ENCODE measurements at places on chromosomes 16 and 17.
A peak's percentile ranks its signal among the peaks of the same experiment; 100 is the strongest.

DNA sequence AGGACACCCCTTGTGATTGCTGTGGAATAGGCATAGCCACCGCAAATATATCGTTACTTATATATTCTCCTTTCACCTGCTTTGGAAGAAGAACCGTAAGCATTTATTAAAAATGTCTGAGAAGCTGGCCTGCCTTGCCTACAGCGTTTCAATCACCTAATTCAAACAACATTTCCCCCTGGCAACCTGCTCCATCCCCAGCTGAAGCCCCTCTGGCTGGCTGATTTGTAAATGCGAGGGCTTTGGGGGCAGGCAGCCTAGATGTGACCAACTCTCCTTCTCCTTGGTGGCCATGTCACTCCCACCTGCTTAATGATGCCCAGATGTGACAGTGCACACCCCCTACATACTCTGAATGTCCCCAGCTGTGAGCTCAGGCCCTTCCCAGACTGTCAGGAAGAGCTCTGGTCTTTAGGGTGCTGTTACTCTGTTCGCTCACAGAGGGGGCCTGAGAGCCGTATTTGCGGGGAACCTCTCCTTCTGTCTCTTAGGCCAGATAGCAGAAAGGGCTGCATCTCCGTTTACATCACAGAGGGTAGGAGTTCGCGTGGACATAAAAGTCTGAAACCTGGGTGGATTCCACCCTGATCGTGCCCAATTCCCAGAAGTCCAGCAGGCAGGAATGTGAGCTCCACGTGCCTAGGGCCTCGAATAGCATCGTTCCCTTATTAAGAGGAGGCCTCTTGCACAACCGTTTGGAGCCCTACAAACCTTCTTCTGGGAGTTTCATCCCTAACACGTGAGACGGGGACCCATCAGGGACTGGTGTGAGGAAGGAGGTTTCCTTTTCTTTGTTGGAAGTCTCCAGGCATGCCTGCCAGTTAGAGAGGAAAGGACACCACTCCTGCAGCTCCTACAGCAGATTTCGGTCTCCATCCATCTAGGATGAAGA, 2.4 kb upstream of the SDK2 start:
- peaks cover 27% of the 10 kb centered on the region for H3K4me1 ChIP-seq
- H3K27ac ChIP-seq = no peak overlapping the region
- no peaks in the 10 kb centered on the region for H3K36me3 ChIP-seq
- no peak for DNase-seq

- peaks cover 43% of the 10 kb centered on the region for H3K27me3 ChIP-seq
- no peak for DNase-seq
- no peaks in the 10 kb centered on the region for H3K36me3 ChIP-seq
- H3K4me3 ChIP-seq = no peak overlapping the region
These were observed 4.4 kb downstream of the ADAM11 start for GRCh38 chr17:44763170-44763569.

DNA sequence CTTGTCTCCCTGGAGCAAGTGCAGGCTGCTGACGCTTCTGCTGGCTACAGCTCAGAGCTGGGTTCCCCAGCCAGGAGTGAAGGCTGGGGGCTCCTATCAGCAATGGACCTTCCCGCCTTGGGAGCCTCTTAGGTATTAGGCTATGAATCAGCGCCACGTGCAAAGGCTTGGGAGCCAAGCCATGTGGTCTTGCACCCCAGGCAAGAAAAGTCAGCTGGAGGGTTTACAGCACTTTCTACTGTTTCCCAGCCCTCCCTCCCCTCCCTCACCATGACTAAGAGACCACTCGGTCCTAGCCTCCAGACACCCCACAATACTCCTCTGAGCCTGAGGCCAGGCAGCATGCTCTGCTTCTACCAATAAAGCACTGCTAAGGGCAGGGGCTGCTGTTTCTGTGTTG, 12.3 kb downstream of the EPX start:
- H3K36me3 ChIP-seq = peaks cover 20% of the 10 kb centered on the region
- no peak for DNase-seq
- no peak overlapping the region for H3K4me3 ChIP-seq

- H3K4me3 ChIP-seq = no peak overlapping the region
- H3K36me3 ChIP-seq = no peaks in the 10 kb centered on the region
- no peak for DNase-seq
- H3K27ac ChIP-seq = peak overlapping the region; percentile 56
- H3K4me1 ChIP-seq = peaks cover 32% of the 10 kb centered on the region
These were observed 34.8 kb upstream of the CIBAR2 start for GRCh38 chr16:85146922-85147651.

DNA sequence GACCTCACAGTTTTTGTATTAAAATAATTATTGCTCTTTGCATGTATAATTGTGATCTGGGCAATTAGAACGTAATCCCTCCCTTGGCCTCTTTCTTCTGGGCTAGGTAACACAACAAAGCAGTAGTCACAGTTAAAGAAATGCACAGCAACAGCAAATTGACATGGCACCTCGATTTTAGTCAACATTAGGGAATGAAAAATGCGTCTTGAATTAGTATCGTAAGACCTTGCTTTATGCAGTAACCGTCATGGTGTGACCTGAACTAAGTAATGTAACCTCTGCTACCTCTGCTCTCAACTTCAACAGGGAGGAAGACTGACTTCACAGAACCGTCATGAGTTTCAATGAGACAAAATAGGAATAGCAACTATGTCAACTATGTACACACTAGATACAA, 265.4 kb upstream of the MAF start:
- H3K27me3 ChIP-seq = no peaks in the 10 kb centered on the region
- H3K4me1 ChIP-seq = no peaks in the 10 kb centered on the region
- H3K27ac ChIP-seq = no peak overlapping the region
- no peaks in the 10 kb centered on the region for H3K36me3 ChIP-seq
- DNase-seq = no peak

DNA sequence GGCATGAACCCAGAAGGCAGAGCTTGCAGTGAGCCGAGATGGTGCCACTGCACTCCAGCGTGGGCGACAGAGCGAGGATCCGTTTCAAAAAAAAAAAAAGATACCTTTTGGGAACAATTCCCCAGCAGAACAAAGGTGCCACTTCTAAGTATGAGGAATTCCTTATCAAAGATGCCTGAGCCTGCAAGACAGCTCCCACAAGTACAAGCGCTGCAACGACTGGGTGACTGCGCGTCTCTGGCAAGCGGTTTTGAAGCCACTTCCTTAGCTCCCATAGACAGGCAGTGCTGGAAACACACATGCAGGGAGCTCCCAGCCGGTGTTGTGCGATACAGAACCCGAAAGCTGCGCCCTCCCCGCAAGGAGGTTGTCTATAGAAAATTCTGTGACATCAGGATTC, 60.5 kb downstream of the ADCY9 start:
- peaks cover 45% of the 10 kb centered on the region for H3K4me1 ChIP-seq
- no peaks in the 10 kb centered on the region for H3K36me3 ChIP-seq
- no peak for DNase-seq
- no peak overlapping the region for H3K4me3 ChIP-seq

DNA sequence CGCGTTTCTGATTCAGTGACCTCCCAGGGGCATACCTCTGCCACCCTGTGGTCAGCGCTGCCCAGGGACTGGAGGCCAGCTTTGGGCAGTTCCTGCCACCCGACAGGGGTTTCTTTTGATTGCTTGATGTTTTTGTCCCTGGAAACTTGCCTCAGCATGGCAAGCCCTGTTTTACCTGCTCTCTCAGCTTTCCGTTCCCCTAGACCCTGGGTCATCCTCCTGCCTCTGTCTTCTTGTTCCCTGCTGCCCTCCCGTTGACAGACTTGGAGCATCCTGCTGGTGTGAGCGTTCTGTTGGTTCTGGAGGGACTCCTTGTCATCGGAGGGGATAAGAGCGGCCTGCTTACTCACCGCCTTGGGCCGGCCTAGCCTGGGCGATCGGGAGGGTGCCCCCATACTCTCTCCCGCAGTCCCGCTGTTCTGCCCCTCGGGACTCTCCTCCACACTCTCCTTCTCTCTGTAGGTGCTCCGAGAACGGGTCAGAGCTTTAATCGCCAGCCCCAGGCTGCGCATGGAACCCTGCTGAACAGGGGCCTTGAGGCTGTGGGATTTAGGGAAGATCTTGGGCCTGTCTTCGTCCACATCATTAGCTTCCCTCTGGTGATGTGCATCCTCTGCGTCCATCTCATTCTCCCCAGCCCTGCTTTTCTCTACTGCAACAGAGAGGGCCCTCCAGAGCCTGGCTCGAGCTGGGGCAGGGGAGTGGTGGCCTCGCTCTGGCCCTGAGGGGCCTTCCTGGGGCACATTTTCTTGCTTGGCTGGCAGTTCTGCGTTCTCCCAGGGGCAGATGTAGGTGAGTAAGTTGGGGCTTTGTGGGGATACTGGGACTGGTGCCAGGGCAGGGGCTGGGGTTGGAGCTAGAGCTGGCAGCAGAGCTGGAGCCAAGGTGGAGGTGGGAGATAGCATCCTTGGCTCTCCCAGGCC, 13.7 kb downstream of the GPR179 start:
- H3K4me1 ChIP-seq = peaks cover 8% of the 10 kb centered on the region
- no peak overlapping the region for H3K4me3 ChIP-seq

DNA sequence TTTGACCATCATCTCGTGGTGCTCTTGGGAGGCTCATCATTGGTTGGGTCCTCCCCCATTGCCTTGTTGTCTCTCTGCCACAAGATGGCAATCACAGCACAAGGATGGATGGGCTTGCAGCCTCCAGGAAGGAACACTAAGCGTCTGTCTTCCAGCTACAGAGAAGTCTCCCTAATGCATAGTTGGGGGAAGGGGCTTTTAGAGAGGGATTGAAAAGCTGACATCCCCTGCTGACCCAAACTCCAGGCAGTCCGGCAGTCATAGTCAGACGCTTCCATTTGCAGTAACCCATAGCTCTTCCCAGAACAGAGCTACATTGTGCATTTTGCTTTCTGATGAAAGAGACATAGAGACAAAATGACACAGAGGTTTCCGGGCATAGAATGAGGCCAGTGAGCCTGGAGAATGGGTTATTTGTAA, 111.4 kb downstream of the UTP18 start:
- H3K4me1 ChIP-seq = no peaks in the 10 kb centered on the region
- H3K27ac ChIP-seq = no peak overlapping the region
- peaks cover 1% of the 10 kb centered on the region for H3K27me3 ChIP-seq
- H3K4me3 ChIP-seq = no peak overlapping the region
- no peak for DNase-seq

DNA sequence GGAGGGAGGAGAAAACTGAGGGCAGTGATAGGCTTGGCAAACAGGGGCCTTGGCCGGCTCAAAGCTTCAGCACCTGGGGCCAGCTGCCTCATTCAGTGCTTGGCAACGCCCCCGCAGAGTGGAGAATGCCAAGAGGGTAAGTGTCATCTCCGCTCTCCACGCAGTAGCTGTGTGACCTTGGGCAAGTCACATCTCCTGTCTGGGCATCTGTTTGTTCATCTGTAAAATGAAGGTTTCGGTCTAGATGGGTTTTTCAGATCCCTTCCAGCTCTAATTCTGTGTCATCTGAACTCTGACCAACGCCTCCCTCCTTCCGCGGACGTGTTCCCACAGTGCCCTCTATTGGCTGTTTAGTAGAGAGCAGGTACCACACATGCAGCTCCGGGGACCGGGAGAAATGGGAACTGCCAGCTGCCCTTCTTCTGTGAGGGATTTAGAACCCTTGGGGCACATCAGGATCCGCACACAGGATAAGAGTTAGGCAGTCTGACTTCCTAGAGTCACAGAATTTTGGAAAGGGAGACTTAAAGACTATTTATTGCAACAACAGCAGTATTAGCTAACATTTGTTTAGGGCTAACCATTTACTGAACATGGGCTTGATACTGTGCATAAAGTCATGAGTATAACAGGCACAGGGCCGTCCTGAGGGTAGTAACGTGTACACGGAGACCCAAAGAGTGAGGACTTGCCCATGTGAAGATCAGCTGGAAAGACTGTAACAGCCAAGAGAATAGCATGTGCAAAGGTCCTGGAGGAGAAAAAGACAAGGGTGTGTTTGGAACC, 26.8 kb downstream of the GP2 start:
- H3K27me3 ChIP-seq = no peaks in the 10 kb centered on the region
- no peaks in the 10 kb centered on the region for H3K36me3 ChIP-seq
- no peak overlapping the region for H3K4me3 ChIP-seq
- no peak overlapping the region for H3K27ac ChIP-seq
- DNase-seq = no peak

DNA sequence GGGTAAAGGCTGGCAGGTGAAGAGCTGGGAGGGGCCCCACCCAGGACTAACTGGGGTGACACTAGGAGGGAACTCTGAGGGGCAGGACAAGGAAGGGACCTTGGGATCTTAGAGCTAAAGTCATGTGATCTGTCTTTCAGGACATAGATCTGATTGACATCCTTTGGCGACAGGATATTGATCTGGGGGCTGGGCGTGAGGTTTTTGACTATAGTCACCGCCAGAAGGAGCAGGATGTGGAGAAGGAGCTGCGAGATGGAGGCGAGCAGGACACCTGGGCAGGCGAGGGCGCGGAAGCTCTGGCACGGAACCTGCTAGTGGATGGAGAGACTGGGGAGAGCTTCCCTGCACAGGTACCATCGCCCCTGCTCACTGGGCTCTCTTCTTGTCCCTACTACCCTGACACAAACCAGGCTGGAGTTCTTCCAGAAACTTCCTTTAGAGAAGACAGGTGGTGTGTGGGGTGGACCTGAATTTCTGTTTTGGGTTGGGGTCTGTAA, 8.1 kb downstream of the NFE2L1 start:
- no peaks in the 10 kb centered on the region for H3K27me3 ChIP-seq
- no peak for DNase-seq
- H3K4me3 ChIP-seq = no peak overlapping the region
- H3K27ac ChIP-seq = no peak overlapping the region
- H3K36me3 ChIP-seq = peaks cover 81% of the 10 kb centered on the region

DNA sequence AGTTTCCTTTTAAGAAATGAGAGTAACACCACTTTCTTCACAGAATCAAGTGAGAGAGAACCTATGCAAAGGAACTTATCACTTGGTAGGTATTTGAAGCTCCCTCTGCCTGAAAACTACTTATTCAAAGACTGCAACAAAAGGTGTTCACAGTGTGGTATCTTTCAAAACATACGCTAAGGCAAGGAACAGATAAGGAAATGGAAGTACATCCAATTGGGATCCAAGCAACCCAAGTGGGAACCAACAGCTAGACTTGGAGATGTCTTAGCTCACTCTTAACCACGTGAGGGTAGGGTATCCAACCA, 431 bp upstream of the PPM1E start:
- no peak overlapping the region for H3K27ac ChIP-seq
- no peak for DNase-seq
- H3K27me3 ChIP-seq = peaks cover 50% of the 10 kb centered on the region

DNA sequence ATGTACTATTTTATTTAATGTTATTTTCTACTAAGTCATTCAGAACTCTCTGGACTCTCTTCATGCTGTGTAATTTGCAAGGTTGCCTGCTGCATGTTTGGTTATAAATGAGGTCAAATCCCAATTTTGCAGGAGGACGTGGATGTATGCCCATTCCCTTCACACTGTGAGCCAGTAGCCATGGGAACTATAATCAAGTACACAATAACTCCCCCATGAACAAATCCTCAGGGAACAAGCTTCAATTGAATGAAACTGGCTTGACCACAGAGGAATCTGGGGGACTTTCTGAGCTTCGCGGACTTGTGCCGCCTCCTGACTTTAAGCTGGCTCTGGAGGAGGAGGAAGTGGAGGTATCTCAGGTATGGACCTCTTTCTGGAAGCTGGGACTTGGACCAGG, 14.6 kb upstream of the KCTD13 start:
- no peak overlapping the region for H3K4me3 ChIP-seq
- no peaks in the 10 kb centered on the region for H3K4me1 ChIP-seq
- no peaks in the 10 kb centered on the region for H3K27me3 ChIP-seq
- H3K27ac ChIP-seq = no peak overlapping the region
